Stimulated activated CD4-positive, alpha-beta T cell treated with anti-CD3 and anti-CD28 coated beads, TNF-alpha, amount 100 ng/mL, for 1 hour (primary cell): ENCODE measurements at places on chromosomes 11 and 22.

DNA sequence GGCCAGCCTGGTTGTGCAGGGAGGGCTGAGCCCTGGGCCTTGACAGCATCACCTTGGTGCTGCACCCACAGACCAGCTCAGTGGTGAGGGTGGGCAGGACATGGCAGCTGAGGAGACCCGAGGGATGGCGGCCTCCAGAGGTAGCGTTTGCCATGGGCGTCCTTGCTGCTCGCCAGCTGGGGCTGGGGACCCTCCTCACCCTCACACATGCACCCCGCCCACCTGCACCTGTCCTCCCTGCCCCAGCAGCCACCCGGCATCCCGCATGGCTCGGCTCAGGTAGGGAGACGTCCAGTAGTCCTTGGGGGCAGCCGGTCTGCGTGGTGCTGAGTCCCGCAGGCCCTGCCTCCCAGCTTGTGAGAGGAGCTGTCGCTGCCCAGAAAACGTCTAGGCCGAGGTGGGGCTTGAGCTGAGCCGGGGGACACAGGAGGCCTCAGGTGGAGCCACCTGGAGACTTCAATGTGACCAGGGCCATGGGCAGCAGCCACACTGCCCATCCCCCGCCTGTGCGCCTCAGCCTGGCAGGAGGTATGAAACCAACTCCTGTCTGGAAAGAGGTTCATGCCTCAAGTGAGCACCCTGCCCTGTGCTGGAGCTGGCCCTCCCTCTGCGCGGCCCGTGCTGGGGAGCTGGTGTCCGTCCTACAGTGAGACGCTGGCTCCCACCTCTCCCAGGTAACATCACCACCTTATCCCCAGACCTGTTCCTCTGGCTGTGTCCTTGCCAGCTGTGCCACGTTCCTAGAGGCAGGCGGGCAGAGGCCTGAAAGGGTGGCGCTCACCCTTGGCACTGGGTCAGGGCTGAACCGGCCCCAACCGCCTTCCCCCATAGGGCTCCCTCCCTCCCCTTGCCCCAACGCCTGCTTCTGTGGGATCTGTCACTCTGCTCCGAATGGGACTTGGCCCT is 3.3 kb upstream of the TRABD start:
- DNase-seq = no peak

GRCh38 chr11:109132539-109132938 is 289.5 kb upstream of the C11orf87 start:
- DNase-seq = no peak

DNA sequence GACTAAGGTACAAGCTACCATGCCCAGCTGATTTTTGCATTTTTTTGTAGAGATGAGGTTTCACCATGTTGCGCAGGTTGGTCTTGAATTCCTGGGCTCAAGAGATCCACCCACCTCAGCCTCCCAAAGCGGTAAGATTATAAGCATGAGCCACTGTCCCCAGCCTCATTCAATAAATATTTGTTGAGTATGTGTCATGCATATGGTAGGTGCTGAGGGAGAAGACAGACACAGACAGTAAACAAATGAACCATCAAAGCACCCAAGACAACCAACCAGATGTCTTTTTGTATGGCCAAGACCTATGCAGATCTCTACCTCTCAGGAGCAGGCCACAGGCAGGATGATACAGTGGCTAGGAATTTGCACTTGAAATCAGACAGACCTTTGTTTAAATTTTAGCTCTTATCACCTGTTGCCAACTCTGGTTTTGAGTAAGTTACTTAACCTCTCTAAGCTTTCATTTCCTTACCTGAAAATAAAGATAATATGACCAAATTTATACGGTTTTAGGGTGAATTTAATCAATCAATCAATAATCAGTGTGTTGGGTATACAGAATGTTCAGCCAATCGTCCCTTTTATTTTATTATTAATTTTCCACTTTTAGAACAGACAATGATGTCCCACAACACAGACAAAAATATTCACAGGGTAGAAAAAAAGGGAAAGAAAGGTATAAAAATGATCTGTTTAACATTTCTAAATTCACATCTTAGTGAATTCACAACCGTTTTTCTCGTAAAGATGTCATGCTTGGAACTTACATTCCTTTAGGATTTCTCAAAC is 128.2 kb downstream of the SGSM3 start:
- no peak for DNase-seq

GRCh38 chr11:87666730-87667129 is 508.5 kb downstream of the RAB38 start:
- no peak for DNase-seq

- no peak for DNase-seq
Observed at GRCh38 chr11:13440100-13440855, 22.7 kb downstream of the BTBD10 start.

DNA sequence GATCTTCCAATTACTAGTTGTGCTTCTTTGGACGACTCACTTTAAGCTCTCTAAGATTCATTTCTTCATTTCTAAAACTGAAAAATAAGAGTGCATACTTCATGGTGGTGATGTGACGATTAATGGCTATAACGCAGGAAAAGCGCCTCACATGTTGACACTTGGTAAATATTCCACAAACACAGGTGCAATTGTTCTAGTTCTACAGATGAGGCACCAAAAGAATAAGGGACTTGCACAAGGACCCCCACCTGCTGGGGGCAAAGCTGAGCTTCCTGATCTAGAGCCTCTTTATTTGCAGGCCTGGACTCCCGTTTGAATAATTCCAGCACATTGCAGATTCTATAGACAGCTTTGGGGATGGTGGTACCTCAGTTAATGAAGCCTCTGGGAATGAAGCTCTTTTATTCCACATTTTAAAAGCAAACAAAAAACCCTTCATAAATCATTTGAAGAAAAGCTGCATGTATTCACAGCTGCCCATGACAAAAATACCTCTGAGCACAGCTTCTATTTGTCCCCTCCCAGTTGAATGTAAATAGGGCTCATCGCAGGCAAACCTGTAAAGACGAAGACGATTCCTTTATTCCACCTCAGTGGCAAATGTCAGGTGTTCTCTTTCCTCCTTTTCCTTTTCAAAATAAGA is 14.9 kb upstream of the CADM1 start:
- DNase-seq = no peak

DNA sequence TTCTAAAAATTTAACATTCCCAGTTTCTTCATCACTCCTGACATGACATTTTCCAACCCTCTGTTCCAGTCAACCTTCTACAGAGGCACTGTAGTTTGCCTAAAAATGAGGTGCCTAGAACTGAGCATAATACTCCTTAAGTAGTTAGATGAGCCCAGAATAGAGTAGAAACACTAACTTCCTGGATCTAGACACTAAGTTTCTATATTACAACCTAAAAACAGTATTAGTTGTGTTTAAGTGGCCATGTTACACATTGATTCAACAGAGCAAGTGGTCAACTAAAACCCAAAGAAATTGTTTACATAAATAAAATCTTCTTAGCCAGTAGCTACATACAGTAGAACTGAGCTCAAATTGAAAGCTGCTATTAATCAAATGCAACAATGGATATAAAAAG is 1.3 kb downstream of the HPS5 start:
- no peak for DNase-seq

DNA sequence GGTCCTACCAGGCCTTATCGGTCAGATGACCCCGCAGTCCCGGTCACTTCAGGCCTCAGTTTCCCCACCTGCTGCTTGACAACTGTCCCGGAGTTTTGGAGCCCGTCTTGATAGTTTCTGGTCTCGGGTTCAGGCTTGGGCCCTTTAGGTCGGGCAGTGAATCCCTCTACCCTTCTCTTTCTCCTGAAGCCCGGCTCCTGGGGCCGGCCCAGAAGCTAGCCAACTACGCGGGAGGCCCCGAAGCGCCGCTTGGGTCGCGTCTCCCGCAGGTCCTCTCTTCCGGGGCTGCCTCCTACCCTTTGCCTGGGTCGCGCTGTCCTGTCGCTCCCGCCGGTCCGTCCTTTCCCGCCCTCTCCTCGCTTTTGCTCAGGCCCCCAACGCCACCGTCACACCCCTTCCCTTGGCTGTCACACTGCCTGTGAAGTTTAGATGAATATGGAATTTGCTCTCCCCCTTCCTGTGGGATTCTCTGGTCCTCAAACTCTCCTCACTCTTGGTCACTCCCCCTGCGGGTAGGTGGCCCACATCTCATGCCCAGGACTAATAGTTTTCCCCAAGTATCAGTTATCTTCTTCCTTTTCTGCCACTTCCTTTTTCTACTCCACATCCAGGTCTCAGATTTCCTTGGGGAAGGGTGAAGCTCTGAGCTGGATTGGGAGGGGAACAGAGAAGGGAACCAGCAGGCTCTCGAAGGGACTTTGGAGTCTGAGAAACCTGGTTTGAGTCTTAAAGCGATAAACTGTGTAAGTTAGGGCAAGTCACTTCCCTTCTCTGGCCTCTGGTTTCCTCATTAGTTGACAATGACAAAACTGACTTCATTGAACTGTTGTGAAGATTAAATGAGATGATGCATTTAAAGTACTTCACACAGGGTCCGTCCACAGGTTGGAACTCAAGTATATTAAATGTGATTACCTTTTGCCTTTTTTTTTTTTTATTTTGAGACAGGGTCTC is 790 bp downstream of the RAB1B start:
- no peak for DNase-seq

DNA sequence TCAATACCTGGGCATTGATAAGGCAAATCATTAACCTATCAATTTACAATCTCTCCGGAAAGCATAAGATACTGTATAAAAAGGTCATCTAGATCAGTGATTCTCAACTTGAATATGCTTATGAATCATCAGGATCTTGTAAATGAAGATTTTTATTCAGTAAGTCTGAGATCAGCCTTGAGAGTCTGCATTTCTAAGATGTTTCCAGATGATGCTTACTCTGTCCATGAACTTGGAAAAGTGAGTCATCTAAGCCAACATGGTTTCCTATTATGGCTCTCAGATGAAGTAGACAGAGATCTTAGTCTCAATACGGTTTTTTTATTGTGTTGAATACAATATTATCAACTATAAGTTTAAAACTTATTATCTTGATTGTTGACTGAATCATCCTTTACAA is 226.4 kb upstream of the KIRREL3 start:
- DNase-seq = no peak

DNA sequence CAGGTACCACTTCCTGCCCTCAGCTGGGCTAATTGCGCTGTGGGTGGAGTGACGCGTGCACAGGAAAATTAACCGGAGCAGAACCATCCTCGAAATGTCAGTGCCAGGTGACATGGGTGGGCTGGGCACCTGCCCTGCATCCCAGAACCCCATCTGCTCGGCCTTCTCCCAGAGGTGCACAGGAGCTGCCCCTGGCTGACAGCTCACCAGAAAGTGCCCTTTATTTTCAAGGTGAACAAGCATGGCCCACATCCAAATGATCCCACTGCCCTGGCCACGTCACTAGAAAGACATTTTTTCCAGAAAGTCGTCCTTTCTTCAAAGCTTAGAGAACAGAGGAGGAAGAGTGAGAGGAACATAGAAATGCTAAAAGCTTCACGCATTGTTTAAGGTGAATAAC is 4.1 kb upstream of the ELFN2 start:
- no peak for DNase-seq

GRCh38 chr22:43000441-43001175 is 14.3 kb downstream of the PACSIN2 start:
- DNase-seq = peak; percentile 9

GRCh38 chr11:128735935-128736605 is 42.2 kb downstream of the FLI1 start:
- DNase-seq = no peak

- no peak for DNase-seq
Observed at GRCh38 chr11:17907046-17907445, 105.8 kb downstream of the SERGEF start.

GRCh38 chr11:106400949-106401570 is 323.6 kb downstream of the AASDHPPT start:
- DNase-seq = no peak

DNA sequence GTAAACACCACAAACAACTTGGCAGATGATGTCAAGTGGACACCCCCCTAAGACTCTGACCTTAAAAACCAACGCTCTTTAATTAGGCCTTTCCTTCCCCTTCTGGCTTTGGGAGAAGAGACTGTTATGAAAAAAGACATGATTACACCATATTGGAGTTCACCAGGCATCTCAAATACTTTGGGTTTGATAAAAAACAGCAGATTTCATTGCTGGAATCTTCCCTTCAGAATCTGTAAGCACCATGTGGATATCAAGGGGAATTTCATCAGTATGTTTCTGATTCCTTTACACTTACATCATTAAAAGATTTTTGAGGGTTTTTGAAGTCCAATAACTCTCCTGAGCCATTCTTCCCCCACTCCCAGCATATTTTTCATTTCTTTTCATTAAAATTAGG is 85.6 kb downstream of the KIRREL3 start:
- no peak for DNase-seq

- DNase-seq = no peak
Observed at GRCh38 chr11:15871904-15872626, 484.3 kb downstream of the SOX6 start.

DNA sequence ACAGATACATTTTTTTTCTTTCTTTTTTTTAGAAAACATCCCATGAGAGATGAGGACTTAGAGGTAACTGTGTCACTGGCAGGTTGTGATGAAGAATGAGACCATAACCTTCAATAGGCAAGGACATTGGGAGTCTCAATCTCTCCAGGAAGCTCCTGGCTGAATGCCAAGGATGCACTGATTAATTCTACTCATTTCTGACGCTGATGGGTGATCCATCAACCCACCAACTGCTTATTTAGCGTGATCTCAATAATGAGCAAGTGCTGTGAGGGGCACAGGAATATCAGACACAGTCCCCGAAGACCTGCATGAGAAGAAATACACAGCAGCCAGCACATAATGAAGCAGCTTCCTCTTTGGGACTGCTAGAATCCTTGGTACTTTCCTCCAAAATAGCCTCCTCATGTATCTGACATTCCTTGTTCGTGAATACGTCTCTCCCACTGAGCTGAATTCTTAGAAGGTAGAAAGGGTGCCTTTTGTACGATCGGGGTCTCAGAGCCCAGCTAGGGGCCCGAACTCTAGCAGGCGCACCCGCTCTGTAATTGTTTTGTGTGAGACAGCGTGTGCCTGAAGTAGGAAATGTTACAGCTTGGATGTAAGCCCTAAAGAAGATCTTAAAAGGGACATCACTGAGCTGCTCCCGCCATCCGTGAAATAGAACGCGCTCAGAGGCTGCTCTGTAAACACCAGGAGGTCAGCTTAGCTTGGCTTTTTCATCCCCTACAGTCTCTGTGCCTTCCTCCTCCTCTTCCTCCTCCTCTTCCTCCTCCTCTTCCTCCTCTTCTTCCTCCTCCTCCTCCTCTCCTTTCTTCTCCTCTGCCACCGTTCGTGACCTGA is 7.2 kb downstream of the CLMP start:
- no peak for DNase-seq

DNA sequence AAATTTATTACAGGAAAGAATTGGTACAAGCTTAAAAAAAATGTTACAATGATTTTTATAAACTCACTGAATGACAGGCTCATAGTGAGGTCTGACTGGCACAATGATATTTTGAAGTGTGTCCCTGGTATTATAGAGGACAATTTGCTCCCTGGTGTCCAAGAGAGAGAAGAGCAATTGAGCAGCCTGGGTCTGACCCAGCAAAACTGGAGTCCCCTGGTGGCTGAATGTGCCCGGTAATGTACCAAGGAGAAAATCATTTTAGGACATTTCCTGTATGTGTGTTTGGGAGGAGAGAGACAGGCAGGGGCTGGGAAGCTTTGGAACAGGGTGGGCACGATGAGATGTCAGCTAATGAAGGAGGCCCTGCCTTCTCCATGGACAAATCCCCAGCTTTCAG is 125.3 kb downstream of the APOL5 start:
- DNase-seq = no peak
